ENCODE measurements at places on chromosomes 4 and X. TPM values are rescaled to one million over a fixed set of nuclear protein-coding genes. Genes with fewer than 3 reads are reported as not detected.

- DNase-seq = no peak
Observed at GRCh38 chrX:138638996-138639395, 72.5 kb downstream of the FGF13 start.

DNA sequence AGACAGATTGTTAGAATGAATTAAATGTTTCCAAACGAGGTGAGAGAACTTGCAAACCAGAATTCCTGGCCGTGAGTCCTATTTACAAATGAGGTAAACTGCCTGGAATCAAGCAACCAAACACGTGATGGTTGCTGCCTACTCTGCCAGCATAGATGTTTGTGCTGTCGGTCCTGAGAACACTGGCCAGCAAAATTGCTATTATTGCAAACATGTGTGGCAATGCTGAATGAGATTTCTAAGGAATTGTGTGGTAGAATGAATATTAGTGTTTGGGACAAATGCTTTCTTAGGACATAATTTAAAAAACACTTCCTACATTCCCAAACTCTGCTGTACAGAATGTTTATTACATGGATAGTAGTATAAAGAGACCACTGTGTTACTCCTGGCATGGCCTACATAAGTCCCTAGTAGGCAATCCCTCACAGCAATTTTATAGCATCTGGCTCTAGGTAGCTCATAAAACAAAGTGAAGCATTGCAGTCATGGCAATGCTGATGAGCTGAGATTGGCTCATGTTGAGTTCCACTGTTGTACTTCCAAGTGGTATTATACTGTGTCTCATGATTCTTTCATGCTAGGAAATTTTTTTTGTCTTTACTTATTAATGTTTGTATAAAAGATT, 605.2 kb upstream of the EPHA5 start:
- DNase-seq = no peak

DNA sequence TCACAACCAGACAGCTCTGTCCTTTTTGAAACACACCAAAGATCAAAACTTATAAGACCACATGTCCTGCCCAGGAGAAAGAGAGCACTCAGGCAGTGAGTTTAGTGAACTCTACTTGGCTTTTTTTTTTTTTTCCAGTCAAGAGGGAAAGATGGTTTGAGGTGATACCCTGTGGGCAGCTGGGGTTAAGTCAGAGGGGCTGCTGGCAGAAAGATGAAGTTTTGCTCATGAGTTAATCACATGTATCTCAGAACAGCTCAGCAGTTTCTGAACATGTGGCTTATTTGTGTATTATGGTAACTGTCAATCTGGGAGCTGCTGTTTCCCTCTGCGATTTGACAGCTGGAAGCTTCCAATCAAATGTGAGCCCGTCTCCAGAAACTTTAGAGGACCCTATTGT, 56.4 kb upstream of the MAP3K15 start:
- no peak for DNase-seq

The TEX13C gene
- total RNA-seq = not detected

- DNase-seq = no peak
Observed at GRCh38 chr4:162700815-162701361, 465.8 kb downstream of the NAF1 start.

- no peak for DNase-seq
Observed at GRCh38 chr4:15186806-15187205, 184.5 kb downstream of the CPEB2 start.

The INTS12 gene
- 21.2 TPM for total RNA-seq

GRCh38 chrX:9587642-9588041, 122.8 kb downstream of the TBL1X start:
- DNase-seq = no peak

The HSFX3 gene
- total RNA-seq = not detected

The PCDH10 gene
- 3.8 TPM for total RNA-seq

The RNF175 gene
- total RNA-seq = 25.7 TPM

DNA sequence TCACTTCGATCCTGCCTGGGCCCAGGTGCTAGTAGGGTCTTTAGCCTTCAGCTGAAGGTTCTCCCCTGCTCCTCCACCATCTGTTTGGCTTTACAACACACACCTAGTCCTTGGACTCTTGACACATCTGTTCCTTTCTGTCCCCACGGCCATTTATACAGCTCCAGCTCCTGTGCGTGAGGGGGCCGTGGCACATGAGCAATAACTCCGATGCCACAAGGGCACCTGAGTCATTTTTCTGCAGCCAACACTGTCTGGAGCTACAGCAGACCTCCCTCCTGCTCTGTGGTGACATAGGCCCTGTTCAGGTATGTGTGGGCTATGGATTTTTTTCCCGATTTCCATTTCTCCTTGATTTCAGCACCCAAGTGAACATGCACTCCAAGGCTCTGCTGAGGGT, 44.7 kb upstream of the BCOR start:
- DNase-seq = no peak

DNA sequence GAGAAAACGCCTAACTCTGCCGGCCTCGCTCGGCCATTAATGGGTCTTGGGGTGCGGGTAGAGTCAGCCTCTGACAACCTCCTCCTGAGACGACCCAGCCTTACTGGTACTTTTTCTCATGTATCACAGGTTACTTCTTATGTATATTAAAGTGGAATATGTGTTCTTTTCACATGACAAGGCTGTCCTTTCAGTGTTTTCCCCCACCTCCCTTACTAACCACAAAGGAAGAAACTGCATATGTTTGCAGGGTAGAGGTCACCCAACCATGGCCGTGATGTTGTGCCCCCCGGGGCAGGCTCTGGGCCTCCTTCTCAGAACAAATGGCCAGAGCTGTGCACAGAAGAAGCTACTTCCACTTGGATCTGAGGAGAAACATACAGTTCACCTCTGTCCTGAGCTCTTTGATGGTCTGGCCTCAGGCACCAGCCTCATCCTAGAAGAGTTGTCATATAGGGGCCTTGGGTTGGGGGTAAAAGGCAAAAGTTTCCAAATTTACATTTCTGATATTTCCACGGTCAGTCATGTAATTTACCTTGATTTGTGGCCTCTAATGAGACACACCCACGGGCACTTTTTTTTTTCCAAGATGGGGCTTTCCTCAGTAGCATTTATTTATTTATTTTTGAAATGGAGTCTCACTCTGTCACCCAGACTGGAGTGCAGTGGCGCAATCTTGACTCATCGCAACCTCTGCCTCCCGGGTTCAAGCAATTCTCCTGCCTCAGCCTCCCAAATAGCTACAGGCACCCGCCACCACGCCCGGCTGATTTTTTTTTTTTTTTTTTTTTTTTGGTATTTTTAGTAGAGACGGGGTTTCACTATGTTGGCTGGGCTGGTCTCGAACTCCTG, 1.9 kb downstream of the SOWAHD start:
- DNase-seq = no peak

Data from neural crest cell (in vitro differentiated cells).